Stimulated activated CD4-positive, alpha-beta T cell treated with anti-CD3 and anti-CD28 coated beads, Interleukin-1b, Interleukin-23, amount 100 ng/mL, for 1 hour (primary cell): ENCODE measurements at places on chromosomes 13 and 19.

DNA sequence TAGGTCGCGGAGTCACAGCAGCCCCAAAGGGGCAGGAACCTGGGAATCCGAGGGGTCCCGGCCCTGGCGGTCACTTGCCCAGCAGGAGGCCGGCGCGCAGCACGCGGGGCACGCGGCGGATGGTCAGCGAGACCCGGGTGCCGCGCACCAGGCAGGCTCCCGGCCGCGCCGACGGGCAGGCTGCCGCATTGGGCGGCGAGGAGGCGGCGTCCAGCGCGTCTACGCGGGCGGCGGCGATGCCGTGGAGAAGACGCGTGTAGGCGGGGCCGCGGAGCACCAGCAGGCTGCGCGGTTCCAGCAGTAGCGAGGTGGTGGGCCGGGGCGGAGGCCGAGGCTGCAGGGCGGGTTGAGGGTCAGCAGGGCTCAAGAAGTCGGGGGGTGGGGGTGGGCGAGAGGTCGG is 607 bp upstream of the SYNE4 start:
- no peak for DNase-seq

DNA sequence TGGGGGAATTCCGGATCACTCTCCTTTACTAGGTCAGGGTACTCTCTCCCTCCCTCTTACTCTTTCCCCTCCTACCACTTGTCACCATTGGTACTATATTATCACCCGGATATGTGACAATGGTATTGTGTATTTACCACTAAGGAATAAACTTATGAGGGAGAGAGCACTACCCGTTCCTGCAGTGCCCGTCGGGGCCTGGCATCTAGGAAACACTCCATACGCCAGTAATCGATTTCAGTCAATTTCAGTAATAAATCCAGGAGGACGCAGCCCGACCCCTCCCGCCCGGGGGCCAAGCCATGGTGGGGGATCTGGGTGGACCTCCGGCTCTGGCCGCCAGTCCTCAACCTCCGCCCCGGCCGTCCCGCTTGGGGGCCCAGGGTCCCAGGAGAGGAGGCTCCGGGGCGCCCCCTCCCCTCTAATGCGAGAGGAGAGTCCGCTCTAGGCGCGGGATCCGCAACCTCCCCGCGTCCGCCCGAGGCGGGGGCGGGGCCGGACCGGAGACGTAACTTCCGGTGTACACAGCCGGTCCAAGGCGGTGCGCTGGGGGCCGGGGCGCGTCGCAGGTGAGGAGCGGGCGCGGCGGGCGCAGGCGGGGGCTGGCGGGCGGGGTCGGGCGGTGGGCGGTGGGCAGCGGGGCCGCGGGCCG is at the start of gene GARRE1:
GARRE1 (plus strand) TSS at position 509 of the 652 bp plus-strand sequence. CDS start 45,920 bp downstream, outside the sequence.
- DNase-seq: peak; percentile 42

GRCh38 chr13:43388282-43389034 is 365.1 kb downstream of the DNAJC15 start:
- DNase-seq: no peak

DNA sequence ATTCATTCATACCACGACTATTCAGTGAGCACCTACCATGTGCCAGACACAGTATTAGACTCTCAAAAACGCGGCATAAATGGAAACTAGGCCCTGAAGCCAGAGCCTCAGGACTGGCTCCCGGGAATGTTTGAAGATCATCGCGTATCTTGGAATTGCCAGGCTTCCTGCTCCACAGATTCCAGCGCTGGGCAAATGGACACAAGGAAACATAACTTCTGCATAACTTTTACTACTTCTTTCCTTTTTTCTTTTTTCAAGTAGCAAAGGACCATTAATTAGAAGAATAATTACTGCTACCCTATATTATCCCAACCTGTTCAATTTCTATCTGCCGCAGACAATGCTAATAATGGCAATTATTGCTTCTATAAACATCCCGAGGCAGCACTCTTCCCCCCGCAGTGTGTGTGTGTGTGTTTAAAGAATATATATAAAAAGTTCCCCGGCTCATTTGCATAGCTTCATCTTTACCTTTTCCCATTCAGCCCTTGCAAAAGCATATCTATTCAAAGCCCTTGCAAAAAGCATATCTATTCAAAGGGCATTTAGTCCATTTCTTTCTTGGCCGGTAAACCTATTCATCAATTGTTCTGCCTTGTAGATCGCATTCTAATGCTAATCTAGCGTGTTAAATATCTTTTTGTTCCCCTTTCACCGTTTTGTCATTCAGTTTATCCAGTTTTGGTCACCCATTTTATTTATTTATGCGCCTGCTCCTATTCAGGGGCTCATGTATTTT is 6.1 kb downstream of the SOX21 start:
- DNase-seq: no peak

DNA sequence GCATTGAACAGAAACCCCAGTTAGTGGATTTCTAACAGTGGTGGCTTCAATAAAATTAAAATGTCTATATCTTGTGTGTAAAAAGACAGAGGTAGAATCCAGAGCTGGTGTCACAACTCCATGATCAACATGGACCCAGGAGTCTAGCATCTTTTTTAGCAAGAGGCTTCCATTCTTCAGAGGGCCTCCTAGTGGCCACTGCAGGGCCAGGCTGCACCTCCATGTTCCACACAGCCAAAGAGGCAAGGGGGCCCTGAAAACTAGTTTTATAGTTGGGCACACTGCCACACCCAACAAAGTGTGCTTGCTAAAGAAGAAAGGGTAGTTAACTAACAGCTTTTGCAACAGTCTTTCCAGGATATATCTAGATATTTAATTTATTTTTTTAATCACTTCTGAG is 12.9 kb downstream of the N4BP2L1 start:
- DNase-seq: no peak

DNA sequence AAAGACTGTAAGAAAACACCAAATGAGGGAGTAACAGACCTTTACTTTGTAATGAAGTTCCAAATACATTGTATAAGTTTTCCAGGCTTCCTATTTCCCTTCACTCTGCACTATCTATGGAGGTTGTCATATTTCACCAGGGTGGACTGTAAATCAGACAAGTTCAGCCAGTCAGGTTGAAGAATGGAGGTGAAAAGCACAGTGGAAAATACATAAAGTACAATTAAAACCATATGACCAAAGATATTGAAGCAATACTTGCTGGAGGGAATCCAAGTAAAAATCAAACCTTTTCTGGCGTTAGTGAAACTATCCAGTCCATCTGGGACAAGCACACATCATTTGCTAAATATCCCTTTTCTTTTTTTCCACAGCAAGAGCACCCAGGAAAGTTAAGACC is 3.2 kb downstream of the LHFPL6 start:
- DNase-seq: no peak

DNA sequence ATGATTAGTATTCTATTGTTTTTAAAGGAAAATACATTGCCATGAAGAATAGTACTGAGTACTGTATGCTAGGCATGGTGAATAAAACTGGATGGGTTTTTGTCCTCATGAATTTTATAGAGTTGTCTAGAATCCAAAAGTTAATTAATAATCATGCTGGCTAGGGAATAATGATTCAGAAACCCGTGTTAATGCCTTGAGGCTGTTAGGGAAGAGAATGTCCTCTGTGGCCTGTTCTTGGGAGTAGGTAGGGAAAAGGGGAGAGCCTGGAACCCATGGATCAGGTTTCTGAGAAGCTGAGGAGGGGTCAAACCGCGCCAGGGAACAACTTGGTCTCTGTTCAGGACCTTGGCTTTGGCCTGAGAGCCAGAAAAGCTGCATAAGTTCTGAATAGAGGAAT is 1376.3 kb upstream of the SLC10A2 start:
- DNase-seq: no peak

GRCh38 chr13:102569488-102569887 is 27.3 kb upstream of the TPP2 start:
- DNase-seq: no peak

- no peak for DNase-seq
Measured at GRCh38 chr19:2542341-2543069, 66.6 kb downstream of the GADD45B start.

- DNase-seq: no peak
Measured at GRCh38 chr13:77891041-77891440, 27.6 kb downstream of the EDNRB start.

GRCh38 chr13:20713751-20714150 is 10.3 kb downstream of the IL17D start:
- DNase-seq: no peak

DNA sequence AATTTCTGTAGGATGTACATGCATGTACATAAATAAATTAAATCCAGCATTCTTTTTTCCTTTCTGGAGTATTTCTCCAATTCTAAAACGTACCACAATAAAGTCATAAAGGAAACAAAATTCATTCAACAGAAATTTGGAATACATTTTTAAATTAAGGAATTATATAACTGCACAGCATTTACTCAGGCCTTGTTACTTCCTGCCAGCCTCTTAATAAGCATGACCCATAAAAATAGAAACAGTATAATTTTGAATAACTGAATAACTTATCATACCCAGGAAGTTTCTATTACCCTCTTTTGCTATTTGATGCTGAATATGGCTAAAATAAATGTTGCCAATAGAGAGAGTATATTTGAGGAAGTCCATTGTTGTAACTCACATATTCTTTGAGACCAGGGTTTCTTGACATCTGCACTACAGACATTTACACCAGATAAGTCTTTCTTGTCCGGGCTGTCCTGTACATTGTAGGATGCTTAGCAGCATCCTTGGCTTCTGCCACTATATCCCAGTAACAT is 178.2 kb downstream of the KLF12 start:
- DNase-seq: no peak

DNA sequence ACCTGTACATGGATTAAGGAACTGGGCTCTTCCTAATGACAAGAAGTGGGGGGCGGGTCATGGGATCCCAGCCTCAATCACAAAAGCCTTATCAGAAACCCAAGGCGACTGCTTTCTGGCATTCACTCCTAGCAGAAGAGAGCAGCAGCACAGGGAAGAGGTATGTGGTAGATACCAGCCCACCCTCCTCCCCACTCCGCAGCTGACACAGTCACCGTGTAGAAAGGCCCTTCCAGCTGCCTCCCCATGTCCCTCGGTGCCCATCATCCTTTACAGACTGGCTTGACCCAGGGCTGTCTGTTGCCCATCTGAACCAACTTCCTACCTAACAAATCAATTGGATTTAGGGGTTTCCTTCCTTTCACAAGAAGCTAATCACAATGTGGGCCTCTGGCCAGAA is 3.1 kb upstream of the DHRS12 start:
- no peak for DNase-seq

DNA sequence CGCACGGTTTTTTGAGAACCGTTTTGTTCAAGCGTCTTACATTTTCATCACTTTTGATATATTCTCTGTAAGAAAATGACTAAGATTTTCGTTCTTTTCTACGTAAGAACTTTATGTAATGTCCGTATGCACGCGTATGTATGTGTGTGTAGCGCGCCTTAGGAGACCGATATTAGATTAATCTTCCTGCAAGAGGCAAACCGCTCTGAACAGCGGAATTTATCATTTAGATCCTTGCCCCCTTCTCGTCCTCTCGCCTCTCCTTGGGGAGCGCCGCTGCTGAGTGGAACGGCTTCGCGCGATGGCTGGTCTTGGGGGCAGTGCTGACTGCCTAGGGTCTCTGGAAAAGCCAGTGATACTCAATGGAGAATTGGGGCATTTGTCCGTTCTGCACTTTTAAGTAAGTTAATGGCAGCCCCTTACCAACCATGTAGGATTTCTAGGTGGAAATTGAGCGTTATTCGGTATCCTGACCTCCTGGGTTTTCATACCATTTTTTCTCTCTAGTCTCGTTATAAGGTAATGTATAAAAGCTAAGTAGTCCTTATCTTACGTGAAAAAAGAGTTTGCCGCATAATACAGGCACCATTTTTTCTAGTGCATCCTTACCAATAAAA is 4.7 kb downstream of the MAB21L1 start:
- DNase-seq: no peak
